ENCODE measurements at places on chromosomes 7 and 10. TPM values are rescaled to one million over a fixed set of nuclear protein-coding genes. Genes with fewer than 3 reads are reported as not detected.
A peak's percentile ranks its signal among the peaks of the same experiment; 100 is the strongest.

GRCh38 chr7:44201813-44202212, 1.0 kb downstream of the YKT6 start:
- DNase-seq, result no peak
- peaks cover 24% of the 10 kb centered on the region for H3K36me3 ChIP-seq
- H3K27ac ChIP-seq, result peak overlapping the region; percentile 15

DNA sequence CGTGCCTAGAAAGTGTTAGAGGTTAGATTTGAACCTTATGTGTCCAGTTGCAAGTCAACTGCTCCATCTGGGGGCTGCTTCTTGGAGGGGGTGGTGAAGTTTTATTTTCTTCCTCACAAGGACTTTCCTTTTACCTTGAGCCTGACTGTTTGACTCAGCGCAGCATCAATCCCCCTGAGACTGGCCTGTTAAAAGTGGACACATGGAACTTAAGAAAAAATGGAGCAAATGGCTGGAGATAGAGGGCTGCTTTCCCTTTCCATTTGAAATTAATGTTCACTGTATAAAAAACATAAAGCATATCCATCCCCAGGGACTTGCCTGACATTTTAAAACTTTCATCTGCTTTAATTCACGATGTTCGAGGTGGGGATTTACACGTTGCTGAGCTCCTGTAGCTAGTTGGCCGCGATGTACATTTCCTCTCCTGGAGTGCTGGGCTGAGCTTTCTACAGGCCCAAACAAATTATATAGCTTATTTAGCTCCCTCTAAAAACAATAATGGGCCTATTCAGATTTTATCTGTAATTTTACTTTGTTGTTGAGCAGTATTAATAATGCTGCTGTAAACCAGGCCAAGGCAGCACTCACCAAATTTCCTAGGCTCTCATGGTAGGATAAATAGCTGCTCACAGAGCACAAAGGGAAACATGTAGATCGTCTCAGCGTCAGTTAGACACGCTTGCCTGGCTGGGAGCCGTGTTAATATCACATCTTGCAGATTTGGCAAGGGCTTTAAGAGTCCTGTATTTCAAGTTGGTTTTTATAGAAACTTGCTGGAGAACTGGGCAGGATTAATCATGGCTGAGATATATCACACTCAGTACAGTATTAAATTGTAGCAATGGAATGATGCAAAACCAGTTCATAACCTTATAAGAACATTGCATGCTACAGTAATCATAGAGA, 251.5 kb downstream of the LRMDA start:
- H3K36me3 ChIP-seq, result no peaks in the 10 kb centered on the region
- no peak overlapping the region for H3K4me3 ChIP-seq
- no peaks in the 10 kb centered on the region for H3K4me1 ChIP-seq
- no peak overlapping the region for H3K27ac ChIP-seq
- H3K27me3 ChIP-seq, result no peaks in the 10 kb centered on the region

GRCh38 chr7:91031757-91032156, 232.5 kb upstream of the FZD1 start:
- H3K4me1 ChIP-seq, result no peaks in the 10 kb centered on the region
- no peak overlapping the region for H3K4me3 ChIP-seq
- H3K27me3 ChIP-seq, result peaks cover 4% of the 10 kb centered on the region
- no peaks in the 10 kb centered on the region for H3K36me3 ChIP-seq
- DNase-seq, result no peak

- DNase-seq, result no peak
- peaks cover 4% of the 10 kb centered on the region for H3K27me3 ChIP-seq
- H3K27ac ChIP-seq, result no peak overlapping the region
- H3K36me3 ChIP-seq, result no peaks in the 10 kb centered on the region
- H3K4me3 ChIP-seq, result no peak overlapping the region
- H3K4me1 ChIP-seq, result no peaks in the 10 kb centered on the region
These were observed 624.1 kb downstream of the PTPRN2 start for GRCh38 chr7:157963526-157963925.

GRCh38 chr10:15739254-15739970, 19.7 kb upstream of the ITGA8 start:
- no peak overlapping the region for H3K27ac ChIP-seq
- no peaks in the 10 kb centered on the region for H3K27me3 ChIP-seq
- H3K4me1 ChIP-seq, result no peaks in the 10 kb centered on the region
- no peak overlapping the region for H3K4me3 ChIP-seq
- no peaks in the 10 kb centered on the region for H3K36me3 ChIP-seq

DNA sequence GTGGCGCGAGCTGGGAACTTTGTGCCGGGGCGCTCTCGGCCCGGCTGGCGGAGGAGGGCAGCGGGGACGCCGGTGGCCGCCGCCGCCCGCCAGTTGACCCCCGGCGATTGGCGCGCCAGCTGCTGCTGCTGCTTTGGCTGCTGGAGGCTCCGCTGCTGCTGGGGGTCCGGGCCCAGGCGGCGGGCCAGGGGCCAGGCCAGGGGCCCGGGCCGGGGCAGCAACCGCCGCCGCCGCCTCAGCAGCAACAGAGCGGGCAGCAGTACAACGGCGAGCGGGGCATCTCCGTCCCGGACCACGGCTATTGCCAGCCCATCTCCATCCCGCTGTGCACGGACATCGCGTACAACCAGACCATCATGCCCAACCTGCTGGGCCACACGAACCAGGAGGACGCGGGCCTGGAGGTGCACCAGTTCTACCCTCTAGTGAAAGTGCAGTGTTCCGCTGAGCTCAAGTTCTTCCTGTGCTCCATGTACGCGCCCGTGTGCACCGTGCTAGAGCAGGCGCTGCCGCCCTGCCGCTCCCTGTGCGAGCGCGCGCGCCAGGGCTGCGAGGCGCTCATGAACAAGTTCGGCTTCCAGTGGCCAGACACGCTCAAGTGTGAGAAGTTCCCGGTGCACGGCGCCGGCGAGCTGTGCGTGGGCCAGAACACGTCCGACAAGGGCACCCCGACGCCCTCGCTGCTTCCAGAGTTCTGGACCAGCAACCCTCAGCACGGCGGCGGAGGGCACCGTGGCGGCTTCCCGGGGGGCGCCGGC, 870 bp downstream of the FZD1 start:
- peak overlapping the region; percentile 43 for H3K27ac ChIP-seq
- no peaks in the 10 kb centered on the region for H3K36me3 ChIP-seq
- H3K4me3 ChIP-seq, result peak overlapping the region; percentile 89
- peaks cover 11% of the 10 kb centered on the region for H3K4me1 ChIP-seq

DNA sequence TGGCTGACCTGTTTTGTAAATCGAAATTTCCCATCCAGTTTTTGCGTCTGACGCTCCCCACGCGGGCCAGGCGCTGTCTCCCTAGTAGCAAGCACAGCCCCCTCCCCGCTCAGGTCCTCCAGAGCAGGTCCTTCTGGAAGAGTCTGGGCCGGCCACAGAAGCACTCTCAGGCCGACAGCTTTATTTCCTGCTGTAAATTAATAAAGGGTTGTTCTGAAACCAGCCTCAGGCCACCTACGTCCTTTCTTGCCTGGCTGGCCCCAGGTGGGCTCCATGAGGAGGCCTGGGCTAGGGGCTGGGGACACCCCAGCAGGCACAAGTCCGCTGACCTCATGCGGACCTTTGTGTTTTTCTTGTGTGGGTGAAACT, 35.2 kb downstream of the CAMK2B start:
- no peaks in the 10 kb centered on the region for H3K36me3 ChIP-seq
- H3K4me1 ChIP-seq, result no peaks in the 10 kb centered on the region
- H3K4me3 ChIP-seq, result no peak overlapping the region
- no peak for DNase-seq
- H3K27ac ChIP-seq, result no peak overlapping the region
- H3K27me3 ChIP-seq, result peaks cover 27% of the 10 kb centered on the region

- peaks cover under 1% of the 10 kb centered on the region for H3K27me3 ChIP-seq
- no peak overlapping the region for H3K4me3 ChIP-seq
- H3K4me1 ChIP-seq, result no peaks in the 10 kb centered on the region
- H3K27ac ChIP-seq, result no peak overlapping the region
- no peak for DNase-seq
- H3K36me3 ChIP-seq, result no peaks in the 10 kb centered on the region
These were observed 19.0 kb upstream of the ELFN1 start for GRCh38 chr7:1651031-1651446.

GRCh38 chr7:1812509-1813393, 142.7 kb downstream of the ELFN1 start:
- no peaks in the 10 kb centered on the region for H3K27me3 ChIP-seq
- no peak for DNase-seq
- H3K27ac ChIP-seq, result no peak overlapping the region
- H3K36me3 ChIP-seq, result peaks cover 1% of the 10 kb centered on the region

DNA sequence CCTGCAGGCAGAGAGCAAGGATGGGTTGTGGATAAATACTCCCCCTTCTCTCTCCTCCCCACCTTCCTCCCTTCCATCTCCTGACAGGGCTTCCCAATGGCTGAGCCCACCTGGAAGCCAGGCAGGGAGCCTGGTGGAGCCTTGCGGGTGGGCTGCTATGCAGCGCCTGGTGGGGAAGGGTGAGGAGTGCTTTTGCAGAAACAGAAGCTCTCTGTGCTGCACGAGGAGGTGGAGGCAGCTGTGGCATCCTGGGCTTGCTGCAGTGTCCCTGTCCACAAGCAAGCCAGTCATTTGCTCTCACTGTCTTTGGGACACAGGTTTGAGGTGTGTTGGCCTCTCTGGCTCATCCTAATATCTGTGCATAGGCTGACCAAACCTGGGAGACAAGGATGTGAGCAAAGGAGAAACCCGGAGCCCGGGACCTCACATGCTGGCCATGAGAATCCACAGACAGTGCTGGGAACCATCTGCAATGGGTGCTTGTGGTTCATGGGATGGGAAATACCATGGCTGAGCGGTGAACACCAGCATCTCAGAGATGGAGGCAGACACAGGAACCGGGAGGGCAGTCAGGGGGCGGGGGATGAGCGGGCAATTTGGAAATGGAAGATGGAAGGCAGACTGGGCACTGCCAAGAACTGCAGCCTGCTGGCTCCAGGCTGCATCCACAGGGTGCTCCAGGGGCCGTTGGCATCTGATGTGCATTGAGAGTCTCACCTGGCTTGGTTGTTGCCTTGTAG, 364.2 kb downstream of the GLRX3 start:
- DNase-seq, result no peak
- no peaks in the 10 kb centered on the region for H3K27me3 ChIP-seq
- no peaks in the 10 kb centered on the region for H3K36me3 ChIP-seq
- no peak overlapping the region for H3K4me3 ChIP-seq

DNA sequence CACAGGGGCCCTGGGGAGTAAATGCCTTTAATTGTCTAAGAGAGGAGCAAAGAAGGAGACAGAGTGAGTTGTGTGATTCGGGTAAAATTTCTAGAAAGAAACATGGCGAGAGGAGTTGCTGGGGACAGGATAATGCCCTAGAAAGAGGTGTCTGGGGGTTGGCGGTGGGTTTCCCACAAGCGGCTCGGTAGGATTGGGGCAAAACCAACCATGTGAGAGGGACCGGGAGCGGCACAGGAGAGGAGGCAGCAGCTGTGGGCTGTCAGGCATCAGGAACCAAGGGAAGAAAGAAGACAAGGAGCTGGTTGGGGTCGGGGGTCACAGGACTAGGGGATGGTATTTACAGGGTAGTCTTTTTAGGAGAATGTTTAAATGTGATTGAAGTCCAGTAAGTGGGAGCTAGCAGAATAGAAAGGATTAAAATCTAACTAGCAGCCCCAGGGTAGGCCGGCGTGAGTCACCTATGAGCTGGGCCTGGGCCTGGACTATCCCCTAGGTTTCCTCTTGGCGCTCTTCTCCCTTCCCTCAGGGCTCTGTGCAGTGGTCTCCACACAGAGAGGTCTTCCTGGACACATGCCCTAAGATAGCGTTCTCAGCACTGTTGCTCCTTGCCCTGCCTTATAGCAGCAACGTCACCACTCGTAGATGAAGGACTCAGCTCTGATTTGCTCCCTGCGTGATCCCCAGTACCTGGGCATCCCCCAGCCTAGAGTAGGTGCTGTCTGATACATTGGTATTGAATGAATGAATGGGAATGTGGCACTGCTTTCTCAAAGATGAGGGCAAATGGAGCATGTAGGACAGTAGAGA, 32.6 kb downstream of the IKZF1 start:
- H3K27me3 ChIP-seq, result no peaks in the 10 kb centered on the region
- H3K36me3 ChIP-seq, result peaks cover 45% of the 10 kb centered on the region
- peaks cover 60% of the 10 kb centered on the region for H3K4me1 ChIP-seq
- no peak overlapping the region for H3K27ac ChIP-seq
- H3K4me3 ChIP-seq, result no peak overlapping the region

DNA sequence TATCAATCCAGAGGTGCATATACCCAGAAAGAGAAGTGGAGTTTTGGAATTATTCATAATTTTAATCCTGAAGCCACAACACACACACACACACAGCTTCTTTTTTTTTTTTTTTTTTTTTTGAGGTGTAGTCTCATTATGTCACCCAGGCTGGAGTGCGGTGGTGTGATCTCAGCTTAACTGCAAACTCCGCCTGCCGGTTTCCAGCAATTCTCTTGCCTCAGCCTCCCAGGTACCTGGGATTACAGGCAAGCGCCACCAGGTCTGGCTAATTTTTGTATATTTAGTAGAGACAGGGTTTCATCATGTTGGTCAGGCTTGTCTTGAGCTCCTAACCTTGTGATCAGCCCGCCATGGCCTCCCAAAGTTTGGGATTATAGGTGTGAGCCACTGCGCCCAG, 35.4 kb downstream of the TET1 start:
- peaks cover 3% of the 10 kb centered on the region for H3K27me3 ChIP-seq
- H3K4me3 ChIP-seq, result no peak overlapping the region
- H3K4me1 ChIP-seq, result peaks cover 12% of the 10 kb centered on the region
- no peak for DNase-seq
- H3K27ac ChIP-seq, result no peak overlapping the region
- H3K36me3 ChIP-seq, result no peaks in the 10 kb centered on the region

DNA sequence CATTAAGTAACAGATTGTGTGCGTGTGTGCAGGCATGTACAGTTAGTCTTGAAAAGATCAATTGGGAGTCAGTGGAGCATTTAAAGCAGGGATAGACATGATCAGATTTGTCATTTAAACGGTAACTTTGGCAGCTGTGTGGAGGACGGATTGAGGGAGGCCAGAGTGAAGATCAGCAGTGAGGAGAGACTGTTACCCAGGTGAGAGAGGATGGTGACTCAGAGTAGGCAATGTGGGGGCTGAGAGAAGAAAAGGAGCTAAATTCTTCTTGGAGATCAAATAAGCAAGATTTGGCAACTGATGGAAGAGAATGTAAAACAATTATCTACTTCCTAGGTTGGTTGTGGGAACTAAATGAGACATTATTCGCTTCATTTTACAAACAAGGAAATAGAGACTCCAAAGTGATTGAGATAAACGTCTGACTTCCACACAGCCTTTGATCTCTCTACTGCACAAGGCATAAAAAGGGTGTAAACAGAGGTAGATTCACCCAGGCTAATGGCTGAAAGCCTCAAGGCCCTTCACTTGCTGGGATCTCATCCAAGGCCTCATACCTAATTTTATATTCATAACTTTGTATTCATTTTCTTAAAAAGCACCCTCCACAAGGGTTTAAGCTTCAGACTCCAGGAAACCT, 665.1 kb upstream of the GALNT17 start:
- no peaks in the 10 kb centered on the region for H3K4me1 ChIP-seq
- no peaks in the 10 kb centered on the region for H3K27me3 ChIP-seq
- no peak overlapping the region for H3K27ac ChIP-seq
- no peak for DNase-seq

GRCh38 chr10:125102246-125102645, 58.1 kb downstream of the CTBP2 start:
- H3K27ac ChIP-seq, result no peak overlapping the region
- no peaks in the 10 kb centered on the region for H3K36me3 ChIP-seq
- no peak overlapping the region for H3K4me3 ChIP-seq
- no peak for DNase-seq
- H3K4me1 ChIP-seq, result no peaks in the 10 kb centered on the region

PAPSS2 gene
- total RNA-seq, result 0.07 TPM

SGCE gene
- 0.38 TPM for total RNA-seq

ACSM6 gene
- not detected for total RNA-seq

TMEM225B gene
- 0.61 TPM for total RNA-seq

LEP gene
- total RNA-seq, result not detected
